Right kidney (tissue), 9 donors: ENCODE measurements at places on chromosomes 3 and 15.

GRCh38 chr3:193783166-193783896 lies 190.3 kb downstream of the OPA1 start:
- no peak for DNase-seq

DNA sequence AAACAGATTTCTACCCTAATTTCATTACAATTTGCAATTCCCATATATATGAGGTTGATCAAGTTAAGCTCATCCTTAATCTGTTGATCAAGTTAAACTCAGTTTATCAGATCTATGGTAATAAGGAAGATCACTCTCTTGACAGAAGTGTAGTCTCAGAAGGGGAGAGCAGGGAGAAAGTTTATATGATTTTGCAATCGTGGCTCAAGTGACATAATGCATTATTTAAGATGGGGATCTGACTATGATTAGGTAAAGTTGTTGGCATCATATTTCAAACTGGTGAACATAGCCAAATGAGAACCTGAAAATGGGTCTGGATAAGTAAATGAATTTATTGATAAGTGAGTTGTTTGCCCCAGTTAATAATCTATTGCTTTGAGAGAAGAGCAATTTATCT lies 995.3 kb downstream of the OTOL1 start:
- no peak for DNase-seq

DNA sequence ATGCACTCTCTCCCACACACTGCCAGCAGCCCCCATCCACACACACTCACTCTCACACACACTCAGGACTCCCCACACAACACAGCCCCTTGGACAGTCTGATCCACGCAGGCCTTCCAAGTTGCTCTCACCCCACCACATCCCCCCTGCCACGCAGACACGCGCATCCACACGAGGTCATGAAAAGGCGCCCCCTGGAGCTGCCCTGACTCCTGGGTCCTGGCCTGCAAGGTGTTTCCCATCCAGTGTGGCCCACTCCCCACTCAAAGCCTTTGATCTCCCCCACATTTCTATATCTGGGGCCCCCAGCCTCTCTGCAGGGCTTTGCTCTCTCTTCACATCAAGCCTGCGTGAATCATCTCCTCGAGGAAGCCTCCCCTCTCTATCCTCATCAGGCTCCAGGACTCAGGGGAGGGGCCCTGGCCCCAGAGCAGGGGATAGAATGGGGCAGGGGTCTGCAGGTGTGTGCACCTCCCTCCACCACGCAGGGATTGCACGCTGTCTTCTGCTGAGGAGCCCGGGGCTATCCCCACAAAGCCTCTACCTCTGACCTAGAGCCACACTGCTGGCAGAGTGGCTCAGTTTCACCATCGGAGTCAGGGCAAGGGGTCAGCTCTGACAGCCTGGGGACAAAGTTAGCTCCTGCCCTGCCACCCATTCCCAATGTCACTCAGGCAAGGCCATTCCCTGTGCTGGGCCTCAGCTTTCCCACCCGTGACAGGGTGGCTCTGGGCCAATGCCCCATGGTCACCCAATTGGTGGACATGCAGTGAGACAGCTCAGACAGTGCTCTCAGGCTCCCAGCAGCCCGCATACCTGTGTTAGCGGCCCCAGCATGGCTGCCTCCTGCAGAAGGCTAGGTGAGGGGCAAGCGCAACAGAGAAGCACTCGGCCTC lies 6.4 kb downstream of the MYL3 start:
- DNase-seq = no peak

DNA sequence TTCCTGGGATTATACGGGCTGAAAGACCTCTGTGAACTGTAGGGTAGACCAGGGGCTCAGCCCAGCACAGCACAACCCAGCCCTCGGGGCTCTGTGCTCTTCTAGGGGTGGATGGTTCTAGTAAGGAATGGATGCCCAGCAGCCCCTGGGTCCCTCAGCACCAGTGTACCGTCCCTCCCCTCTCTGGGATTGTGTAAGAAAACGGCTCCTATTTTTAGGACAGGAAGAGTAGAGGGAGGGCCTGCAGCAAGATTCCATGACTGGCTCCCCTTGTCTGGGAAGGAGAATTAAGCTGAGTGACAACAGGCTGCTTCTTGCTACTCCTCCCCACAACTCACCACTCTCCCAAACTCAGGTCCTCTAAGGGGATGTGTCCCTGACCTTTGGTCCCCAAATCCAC lies 270.8 kb upstream of the TOPAZ1 start:
- DNase-seq = no peak

GRCh38 chr15:100932676-100933348 lies 13.7 kb downstream of the LRRK1 start:
- no peak for DNase-seq

DNA sequence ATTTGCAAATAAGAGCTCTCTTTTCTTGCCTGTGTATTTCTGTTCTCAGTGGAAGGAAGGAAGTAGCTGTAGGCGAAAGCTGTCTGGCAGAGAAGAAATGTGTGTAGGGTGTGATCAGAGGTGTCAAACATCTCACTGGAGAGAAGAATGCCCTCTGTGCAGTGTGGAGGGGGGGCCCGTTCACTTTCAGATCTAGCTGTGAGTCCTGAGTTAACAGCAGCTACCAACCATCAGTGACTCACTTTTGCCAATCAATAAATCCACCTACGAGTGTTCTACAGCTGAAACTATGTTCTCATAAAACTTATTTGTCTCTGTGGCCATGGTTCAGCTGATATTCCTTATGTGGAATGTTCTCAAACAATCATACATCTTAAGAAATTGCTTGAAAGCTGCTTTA lies 103.7 kb downstream of the FRMD4B start:
- no peak for DNase-seq

DNA sequence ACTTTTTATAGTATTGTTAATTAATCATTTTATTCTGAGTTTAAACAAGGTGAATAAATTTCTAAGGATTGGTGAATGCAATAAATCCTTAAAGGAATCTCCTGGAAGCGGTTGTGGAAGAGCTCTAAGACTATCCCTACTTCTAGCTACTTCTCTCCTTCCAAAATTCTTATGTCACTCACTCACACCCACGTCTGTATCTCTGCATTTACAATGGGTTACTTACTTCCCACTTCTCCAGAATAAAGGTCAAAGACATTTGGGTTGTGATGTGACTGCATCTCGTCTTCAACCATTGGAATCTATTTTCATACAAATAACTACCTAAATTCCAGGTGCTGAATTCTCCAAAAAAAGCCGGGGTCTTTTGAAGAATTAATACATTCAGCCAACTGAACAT lies 234.2 kb upstream of the MDFIC2 start:
- no peak for DNase-seq

DNA sequence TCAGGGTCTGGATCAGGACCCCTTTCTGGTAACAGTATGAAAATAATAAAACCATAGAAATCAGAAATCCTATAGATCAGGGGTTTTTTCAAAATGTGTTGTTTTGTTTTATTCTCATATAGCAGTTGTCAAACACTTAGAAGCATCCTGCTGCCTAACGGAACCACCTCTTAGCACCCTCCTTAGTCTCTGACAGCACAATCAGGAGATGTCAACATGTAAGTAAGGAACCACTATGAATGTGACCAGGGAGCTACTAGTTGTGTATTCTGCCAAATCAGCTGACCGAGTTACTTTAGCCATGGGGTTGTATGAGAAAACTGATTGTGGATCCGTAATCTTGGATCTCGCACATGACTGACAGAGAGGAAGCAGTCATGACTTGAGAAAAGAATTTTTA lies 22.2 kb downstream of the CCDC39 start:
- DNase-seq = no peak

DNA sequence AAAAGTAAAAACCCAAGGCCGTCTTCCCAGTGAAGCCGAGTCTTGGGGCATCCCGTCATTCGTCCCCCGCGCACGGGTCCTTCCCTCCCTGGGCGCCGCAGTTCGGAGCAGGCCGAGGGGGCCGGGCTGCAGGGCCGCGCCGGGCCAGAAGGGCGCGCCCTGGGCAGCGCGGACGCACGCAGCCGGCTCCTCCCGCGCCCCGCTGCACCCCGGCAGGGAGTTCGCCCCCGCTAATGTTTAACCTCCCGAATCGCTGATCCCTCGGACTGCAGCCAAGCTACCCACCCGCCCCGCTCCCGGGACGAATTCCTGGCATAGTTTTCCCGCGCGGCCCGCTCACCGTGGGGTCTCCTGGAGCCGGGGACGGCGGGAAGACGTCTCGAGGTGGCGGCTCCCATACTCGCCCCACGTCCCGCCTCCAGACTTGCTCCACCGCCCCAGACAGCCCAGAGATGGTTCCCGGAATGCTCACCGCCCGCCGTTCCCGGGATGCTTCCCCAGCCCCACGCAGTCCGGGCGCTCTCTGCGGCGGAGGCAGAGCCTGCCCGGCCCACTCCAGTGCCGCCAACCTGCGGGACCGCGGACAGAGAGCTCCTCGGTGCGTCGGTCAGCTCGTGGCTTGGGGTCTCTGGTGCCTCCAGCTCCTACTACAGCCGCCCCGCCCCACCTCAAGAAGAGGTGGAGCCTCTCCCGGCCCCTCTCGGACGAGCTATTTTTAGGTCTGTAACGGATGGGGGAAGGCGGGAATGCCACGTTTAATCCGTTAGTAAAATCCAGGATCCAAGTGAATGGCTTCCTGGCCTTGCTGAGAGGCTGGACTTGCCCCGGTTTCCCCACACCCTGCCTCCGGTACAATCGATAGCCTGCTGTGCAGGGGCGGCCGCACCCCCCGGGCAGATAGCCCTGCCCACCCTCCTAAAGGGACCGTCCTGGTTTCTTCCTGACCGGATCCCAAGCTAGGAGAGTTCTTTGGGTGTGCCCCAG lies at the start of gene DZIP1L:
Gene DZIP1L (minus strand): TSS at position 621 of the 984 bp plus-strand sequence. CDS start 11,637 bp downstream, outside the sequence.
- DNase-seq = peak; percentile 93
